ENCODE measurements at places on chromosomes 12 and 14.

- DNase-seq = no peak
These were observed 15.6 kb downstream of the ZBTB42 start for GRCh38 chr14:104816616-104816884.

DNA sequence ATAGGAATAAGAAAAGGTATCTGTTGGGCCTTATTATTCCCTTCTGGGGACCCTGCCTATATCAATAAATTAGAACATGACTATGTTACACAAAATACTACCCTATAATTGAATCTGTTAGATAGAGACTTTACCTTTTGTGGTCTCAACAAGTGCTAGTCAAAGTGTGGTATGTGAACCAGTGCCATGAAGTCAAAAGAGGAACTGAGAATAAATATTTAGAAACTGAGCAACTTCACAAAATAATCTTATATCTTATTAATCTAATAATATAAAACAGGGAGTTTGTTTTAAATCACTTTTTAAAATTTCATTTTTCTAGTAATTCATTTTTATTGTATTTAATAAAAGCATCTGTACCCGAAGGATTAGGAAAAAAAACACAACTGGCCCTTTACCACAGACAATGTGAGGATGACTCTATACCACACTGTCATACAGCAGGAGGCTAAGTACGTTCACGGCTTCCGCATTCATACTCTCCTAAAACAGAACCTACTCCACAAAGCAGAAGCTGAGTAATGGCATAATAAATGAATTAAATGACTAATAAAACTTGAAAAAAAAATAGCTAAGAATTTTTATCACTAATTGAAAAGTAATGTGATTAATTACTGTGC is 42.1 kb downstream of the SEC23A start:
- no peak for DNase-seq

DNA sequence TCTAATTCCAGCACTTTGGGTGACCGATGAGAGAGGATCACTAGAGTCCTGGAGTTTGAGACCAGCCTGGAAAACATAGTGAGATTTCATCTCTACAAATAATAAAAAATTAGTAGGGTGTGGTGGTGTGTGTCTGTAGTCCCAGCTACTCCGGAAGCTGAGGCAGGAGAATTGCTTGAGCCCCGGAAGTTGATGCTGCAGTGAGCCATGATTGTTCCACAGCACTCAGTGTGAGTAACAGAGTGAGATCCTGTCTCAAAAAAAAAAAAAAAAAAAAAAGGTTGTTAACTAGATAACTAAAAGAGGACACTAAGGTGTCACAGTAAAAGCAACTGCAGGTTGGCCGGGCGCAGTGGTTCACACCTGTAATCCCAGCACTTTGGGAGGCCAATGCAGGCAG is 121.3 kb upstream of the MAX start:
- no peak for DNase-seq

- no peak for DNase-seq
These were observed at the start of gene ATN1 for GRCh38 chr12:6927379-6928021. Gene ATN1, plus strand, starts transcription at chr12:6927959. Its CDS starts 6,043 bp downstream, at chr12:6934002.

Data from activated T-helper 1 cell treated with Interleukin-2 at 50 U/mL for 16 hours (primary cell).